Upper lobe of left lung (tissue), 6 donors: ENCODE measurements at places on chromosomes 5 and 9.
A peak's percentile ranks its signal among the peaks of the same experiment; 100 is the strongest.

- no peak for DNase-seq
Observed at GRCh38 chr5:36272136-36272690, 29.5 kb downstream of the RANBP3L start.

- DNase-seq: no peak
Observed at GRCh38 chr9:70556771-70557170, 142.3 kb upstream of the KLF9 start.

GRCh38 chr5:148020257-148020988, 43.4 kb upstream of the SPINK5 start:
- no peak for DNase-seq

DNA sequence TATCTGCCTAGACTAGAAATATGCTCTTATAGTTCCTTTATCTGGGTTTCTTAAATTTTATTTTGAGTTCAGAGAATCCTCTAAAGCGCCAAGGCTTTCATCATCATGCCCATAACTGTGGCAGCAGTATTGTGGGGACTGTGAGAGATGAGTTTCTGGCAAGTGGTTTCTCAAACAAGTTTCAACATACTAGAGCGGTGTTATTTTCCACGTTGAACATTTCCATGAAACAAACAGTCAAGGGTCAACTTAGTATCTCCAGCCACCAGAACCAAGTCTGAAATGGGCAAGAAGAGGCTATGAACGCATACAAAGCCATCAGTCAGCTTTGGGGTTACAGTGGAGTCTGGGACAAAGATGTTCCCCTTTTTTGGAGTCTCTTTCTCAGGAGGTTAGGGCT, 40.3 kb downstream of the SERINC5 start:
- DNase-seq: no peak

DNA sequence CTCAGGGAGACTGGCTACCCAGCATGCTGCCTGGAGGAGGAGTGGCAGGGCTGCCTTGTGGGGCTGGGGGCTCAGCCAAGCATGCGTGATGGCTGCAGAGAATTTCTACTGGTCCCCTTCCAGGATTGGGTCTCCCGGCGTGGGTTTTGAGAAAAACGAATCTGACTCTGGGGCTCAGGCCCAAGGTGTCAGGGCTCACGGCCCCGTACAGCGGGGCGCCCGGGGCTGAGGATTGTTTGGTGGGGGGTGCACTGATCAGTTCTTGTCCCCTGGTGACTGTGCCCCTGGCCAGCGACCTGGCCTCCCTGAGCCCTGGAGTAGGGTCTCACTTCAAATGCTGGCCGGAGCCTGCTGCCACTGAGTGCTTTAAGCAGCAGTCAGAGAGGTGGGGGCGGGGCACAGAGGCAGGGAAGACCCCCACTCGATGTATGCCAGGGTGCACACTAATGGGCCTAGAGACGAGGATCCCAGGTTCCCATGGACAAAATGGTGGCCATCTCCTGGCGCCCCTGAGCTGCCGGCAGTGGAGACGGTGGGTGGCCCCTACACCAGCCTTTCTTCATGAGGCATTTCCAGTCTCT, 45.5 kb upstream of the RNU6ATAC start:
- peak; percentile 68 for DNase-seq

DNA sequence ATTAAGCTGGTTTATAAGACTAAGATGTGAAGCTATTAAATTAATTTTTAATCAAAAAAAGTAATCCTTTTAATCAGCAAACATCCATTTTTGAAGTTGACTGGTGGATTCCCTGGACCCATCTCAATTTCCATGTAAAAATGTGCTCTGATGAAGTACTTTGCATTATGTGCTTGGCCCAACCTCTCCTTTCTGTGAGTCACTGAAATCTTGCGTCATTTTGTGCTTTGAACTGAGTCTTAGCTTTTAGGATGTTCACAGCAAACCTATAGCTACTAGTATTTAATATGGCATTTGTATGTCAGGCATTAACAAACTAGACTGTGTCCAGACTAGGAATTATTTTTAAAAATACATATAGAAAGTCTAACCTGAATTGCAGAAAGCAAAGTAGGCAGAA, 55.0 kb upstream of the CDH12 start:
- no peak for DNase-seq

- DNase-seq: peak; percentile 65
Observed at GRCh38 chr9:75455444-75455921, 367.2 kb downstream of the OSTF1 start.

- no peak for DNase-seq
Observed at GRCh38 chr5:73284985-73285384, 112.0 kb downstream of the TMEM174 start.

DNA sequence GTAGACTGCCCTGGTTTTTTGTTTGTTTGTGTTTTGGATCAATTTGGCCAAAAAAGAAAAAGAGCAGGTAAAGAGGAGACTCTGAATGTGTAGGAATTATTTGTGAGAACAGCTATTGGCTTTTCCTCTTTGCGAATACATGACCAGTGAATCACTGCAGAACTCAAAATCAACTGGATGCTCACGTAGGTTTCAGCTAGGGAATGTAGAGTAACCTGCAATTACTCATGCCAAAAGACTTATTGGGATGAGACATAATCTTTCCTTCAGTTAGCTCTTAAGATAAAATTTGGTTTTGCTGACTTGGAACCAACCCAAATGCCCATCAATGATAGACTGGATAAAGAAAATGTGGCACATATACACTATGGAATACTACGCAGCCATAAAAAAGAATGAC, 348.0 kb downstream of the NPR3 start:
- DNase-seq: no peak
